Thoracic aorta (tissue), 2 donors: ENCODE measurements at places on chromosomes 6 and 20.

GRCh38 chr6:166236596-166236995 lies 68.9 kb upstream of the TBXT start:
- no peak for DNase-seq

DNA sequence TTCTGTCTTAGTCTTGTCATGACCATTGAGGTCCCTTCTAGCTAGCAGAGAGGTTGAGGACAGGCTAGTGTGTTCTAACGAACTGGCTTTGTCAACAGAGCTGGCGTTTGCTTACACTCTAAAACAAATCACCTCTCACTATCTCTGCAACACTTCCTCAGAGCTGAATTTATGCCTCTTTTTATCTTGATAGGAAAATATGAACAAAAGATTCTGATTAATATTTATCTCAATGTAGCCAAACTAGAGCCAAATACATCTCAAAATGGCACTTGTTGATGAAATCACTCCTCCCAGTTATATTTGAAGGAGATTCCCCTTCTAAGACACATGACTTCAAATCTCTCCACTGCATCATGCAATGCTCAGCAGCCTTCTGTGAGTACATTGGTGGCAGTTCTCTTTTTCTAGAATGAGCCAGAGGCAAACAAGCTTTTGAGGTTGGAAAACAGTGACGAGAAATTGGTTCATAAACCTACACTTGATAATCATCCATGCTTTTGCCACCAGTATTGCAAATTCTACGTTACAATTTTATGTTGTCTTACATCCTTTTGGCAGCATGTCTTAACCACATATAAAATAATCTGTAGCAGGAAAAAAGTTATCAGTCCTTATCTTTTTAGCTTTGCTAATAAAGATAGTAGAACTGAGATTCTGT lies 615.7 kb upstream of the CITED2 start:
- DNase-seq = no peak

DNA sequence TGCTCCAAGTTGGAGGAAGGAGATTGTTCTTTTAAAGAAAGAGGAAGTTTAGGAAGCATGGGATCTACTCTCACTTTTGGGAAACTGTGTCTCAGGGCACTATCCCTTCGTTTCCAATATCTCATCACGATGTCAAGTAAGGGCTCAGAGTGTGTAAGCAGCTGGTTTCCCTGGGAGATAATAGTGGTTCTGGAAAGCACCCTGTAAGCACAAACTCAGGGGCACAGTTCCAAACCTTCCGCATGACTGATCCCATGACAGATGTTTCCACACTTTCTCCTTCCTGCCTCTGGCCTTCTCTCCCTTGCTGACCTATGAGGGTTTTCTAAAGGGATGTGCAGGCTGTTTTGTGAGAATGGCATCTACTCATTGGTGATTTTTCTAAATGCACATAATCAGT lies 33.9 kb downstream of the ADTRP start:
- peak; percentile 29 for DNase-seq

DNA sequence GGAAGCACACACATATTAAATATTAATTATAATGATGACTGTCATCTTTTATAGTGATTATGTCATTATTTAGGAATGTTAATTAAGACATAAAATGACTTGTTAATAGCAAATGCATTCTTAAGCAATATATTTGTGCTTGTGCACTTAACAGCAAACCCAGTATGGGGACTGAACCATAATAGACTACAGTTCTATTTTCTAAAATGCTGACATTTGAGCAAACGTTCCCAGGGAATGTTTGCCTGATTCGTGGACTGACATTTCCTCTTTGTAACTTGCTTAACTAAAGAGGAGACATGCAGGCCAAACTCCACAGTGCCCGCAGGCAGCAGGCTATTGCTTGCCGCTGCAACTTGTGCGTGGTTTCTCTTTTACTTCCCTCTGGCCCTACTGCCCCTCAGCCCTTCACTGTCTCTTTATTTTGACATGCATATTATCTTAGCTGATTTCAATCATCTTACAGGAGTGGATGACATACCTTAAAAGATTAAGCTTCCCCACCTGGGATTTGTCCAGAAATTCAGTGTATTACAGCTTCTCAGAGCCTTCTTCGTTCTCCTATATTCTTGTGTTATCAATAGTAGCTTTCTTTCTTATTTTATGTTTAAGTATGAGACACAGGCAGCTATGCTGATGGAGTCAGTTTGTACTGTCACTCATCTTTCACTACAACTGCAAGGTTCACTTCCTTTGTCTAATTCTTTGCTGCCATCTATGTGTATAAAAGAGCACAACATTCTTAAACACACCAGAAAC lies 141.5 kb downstream of the GMDS start:
- DNase-seq = no peak

DNA sequence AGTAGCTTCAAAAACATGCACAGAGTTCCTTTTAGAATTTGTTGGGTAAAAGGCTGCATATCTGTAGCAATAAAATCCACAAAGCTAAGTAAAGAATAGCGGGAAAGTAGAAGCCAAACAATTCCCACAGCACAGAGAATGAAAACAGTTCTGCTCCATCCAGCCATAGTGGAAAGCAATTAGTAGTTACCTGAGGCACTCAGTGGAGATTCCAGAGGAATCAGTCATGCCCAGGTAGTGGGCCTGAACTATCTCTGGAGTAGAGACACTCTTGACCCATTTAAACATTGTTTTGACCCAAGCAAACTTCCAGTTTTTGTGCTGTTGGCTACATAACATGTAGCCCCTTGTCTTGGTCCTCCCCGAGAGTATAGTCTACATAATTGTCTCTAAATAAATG lies 559.5 kb upstream of the PTCHD4 start:
- DNase-seq = no peak
